ENCODE measurements at places on chromosomes 7 and 10. TPM values are rescaled to one million over a fixed set of nuclear protein-coding genes. Genes with fewer than 3 reads are reported as not detected.

- DNase-seq = no peak
These were observed 170.9 kb upstream of the AOAH start for GRCh38 chr7:36895192-36895591.

Gene AOAH
- total RNA-seq = 17.8 TPM

DNA sequence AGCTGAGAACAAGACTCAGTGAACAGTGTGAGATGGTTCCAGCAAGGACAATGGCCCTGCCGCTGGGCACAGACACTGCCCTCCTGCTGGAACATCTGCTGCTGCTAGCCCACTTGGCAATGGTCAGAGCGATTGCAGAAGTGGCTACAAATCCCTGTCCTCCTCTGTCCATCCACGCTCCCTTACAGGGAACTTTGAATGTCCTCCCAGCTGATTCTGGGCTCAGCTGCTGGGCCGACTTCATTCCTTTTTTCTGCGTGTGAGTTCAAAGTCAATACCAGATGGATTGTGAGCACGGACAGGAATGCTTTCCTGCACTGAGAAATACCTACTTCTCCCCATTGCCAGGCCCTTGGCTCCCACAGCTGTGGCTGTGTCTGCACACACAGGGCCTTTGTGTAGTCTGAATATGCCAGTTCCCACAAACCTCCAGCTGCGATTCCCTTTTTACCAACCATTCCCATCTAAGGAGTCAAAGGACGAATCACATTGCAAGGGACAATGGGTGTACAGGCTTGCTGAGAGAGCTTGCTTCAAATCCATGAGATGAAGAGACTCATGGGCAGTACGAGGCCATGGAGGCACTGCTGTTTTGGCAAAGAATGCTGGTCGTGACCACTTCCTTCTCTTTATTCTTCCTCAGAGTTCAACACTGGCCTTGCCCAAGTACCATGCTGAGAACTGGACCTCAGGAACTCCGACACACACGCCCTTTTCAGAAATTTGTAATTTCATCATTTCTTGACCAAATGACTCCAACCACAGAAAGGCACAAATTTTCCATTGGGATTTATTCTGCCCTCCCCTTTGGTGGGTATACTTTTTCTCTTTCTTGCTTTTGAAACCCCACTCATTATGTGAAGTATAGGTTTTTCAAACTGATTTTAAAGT, 44.2 kb downstream of the BPGM start:
- no peak for DNase-seq

Gene GNAT3
- not detected for total RNA-seq

DNA sequence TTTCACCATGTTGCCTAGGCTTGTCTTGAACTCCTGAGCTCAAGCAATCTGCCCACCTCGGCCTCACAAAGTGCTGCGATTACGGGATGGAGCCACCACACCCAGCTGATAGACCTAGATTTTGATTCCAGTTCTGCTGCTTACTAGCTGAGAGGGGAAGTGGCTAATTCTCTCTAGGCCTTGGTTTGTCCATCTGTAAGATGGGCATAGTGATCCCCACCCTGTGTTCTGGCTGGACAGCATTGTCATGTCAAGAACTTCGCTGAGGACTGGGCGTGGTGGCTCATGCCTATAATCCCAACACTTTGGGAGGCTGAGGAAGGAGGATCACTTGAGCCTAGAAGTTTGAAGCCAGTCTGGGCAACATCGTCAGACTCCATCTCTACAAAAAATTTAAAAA, 17.4 kb upstream of the CCL24 start:
- no peak for DNase-seq

GRCh38 chr7:133358708-133359107, 105.8 kb downstream of the EXOC4 start:
- DNase-seq = no peak

DNA sequence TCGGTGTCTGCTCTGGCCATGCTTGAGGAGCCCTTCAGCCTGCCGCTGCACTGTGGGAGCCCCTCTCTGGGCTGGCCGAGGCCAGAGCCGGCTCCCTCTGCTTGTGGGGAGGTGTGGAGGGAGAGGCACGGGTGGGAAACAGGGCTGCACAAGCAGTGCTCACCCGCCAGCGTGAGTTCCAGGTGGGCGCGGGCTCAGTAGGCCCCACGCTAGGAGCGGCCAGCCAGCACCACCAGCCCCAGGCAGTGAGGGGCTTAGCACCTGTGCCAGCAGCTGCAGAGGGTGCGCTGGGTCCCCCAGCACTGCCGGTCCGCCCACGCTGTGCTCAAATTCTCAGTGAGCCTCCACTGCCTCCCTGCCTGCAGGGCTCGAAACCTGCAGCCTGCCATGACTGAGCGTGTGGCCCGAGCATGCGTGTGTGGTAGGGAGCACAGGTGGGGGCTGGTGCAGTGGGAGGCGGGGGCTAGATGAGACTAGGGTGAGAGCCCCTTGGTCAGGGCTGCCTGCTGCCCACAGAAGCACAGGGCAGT, 223.0 kb downstream of the ZNF248 start:
- no peak for DNase-seq

Gene SRRM3
- 2.7 TPM for total RNA-seq

DNA sequence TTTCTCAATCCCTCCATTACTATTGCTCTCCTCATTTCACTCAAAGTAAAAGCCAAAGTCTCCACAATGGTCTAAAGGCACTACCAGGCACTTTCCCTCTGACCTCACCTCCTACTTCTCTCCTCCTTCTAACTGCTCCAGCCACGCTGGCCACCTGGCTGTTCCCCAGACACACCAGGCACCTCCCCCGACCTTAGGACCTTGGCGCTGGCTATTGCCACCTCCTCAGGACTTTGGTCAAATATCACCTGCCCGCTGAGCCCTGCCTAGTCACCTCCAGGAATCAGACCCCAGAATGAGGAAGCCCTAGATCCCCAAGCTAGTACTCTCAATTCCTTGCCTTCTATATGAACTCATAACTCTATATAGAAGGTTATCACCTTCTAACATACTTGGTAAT, 66.2 kb upstream of the STEAP1B start:
- no peak for DNase-seq

GRCh38 chr7:149154056-149154455, 6.8 kb downstream of the ZNF398 start:
- no peak for DNase-seq

DNA sequence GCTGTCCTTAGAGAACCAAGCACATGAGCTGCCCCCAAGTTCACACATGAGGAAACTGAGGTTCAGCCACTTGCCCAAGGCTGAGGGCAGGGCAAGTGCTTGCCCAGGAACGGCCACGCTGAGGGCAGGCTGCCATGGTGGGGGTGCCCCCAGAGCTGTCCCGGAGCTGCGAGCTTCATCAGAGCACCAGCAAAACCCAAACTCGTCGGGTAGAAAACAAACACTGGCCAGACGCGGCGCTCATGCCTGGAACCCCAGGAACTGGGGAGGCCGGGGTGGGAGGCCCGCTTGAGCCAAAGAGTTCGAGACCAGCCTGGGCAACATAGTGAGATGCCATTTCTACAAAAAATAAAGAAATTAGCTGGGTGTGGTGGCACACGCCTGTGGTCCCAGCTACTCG, 38.4 kb downstream of the UNCX start:
- DNase-seq = no peak
